MM.1S (cell line): ENCODE measurements at places on chromosomes 11 and 22.

GRCh38 chr11:102846292-102846691, 2.9 kb upstream of the MMP3 start:
- H3K27me3 ChIP-seq: no peaks in the 10 kb centered on the region
- no peak for DNase-seq
- no peak overlapping the region for H3K27ac ChIP-seq
- no peaks in the 10 kb centered on the region for H3K36me3 ChIP-seq
- H3K4me1 ChIP-seq: no peaks in the 10 kb centered on the region

DNA sequence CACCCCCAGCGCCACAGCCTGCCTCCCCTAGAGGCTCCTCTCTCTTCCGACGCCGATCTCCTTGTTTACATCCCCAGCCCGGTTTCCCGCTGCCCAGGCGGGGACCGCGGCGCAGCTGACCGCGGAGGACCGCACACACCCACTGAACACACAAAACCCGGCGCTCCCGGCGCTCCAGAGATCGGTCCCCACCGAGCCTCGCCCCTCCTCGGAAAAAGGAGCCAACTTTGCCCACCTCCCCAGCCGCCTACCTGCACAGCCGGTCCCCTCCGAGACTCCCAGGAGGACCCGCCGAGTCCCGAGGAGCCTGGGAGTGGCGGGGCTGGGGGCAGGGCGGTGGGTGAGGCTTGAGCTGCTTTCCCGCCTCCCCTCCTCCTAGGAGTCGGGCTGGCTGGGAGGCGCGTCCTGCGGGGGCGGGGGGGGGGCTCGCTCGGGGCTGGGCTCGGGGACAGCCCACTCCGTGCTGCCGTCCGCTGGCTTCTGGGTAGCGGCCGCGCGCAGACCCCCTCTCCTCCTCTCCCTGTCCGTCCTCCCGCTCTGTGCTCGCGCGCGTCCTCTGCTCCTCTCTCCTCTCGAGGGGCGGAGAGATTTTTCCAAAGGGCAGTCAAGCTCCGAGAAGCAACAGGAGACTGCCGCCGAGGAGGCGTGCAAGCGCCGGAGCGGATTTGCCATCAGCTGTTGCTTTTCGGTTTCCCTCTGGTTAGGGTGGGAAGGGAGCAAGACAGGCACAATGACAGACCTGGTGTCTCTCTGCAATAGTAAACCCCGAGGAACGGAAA, at the start of gene FXYD6:
TSS of gene FXYD6 (minus strand) at position 318 of the 779 bp plus-strand sequence. CDS start 33,882 bp downstream, outside the sequence.
- peaks cover 99% of the 10 kb centered on the region for H3K27me3 ChIP-seq
- peaks cover 7% of the 10 kb centered on the region; the same call in 1 of the 2 replicates for H3K4me1 ChIP-seq
- H3K4me3 ChIP-seq: no peak within 1 kb of the TSS
- no peak within 1 kb of the TSS for H3K27ac ChIP-seq
- H3K36me3 ChIP-seq: no peaks in the 10 kb centered on the region
- no peak for DNase-seq

- H3K27ac ChIP-seq: no peak overlapping the region
- no peak for DNase-seq
- no peaks in the 10 kb centered on the region for H3K36me3 ChIP-seq
- H3K4me3 ChIP-seq: no peak overlapping the region
Measured at GRCh38 chr22:46929710-46930204, 167.3 kb downstream of the TBC1D22A start.

GRCh38 chr11:19181531-19182261, 20.1 kb downstream of the CSRP3 start:
- H3K4me3 ChIP-seq: no peak overlapping the region
- H3K4me1 ChIP-seq: no peaks in the 10 kb centered on the region
- no peaks in the 10 kb centered on the region for H3K27me3 ChIP-seq
- H3K36me3 ChIP-seq: no peaks in the 10 kb centered on the region
- DNase-seq: no peak

DNA sequence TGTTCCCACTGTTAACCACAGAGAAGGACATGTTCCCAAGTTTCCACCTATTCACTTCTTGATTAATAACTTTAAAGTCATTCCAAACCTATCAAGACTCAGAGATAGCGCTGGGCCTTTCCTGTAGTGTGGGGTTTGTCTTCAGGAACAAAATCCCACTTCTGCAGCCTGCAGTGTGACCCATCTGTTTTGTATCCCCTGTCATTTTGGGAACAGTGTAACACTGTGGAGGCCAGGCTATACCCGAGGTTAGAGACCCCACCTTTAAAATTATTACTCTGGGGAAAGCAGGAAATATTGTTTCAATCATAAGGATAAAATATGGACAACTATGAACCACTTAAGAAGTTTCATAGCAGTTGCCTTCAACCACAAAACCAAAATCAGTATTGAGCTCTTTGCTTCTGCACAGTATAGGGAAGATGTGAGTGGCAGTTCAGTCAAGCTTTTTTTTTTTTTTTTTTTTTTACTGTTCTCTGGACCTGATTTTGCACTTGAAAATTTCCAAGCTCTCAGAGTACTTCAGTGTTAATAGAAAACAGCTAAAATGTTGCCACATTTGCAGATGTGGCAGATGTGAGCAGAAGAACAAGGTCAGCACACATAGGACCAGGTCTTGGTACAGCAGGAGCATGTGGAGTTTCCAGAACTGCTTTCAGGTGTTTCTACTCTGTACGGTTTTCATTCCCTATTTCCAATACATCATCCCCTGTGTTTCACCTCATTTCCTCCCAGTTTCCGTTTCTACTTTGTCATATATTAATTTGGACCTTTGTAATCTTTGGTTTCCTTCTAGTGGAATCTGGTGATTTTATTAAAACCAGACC, 121.5 kb downstream of the MAML2 start:
- no peak overlapping the region for H3K27ac ChIP-seq
- no peak overlapping the region for H3K4me3 ChIP-seq
- H3K36me3 ChIP-seq: no peaks in the 10 kb centered on the region
- DNase-seq: no peak

DNA sequence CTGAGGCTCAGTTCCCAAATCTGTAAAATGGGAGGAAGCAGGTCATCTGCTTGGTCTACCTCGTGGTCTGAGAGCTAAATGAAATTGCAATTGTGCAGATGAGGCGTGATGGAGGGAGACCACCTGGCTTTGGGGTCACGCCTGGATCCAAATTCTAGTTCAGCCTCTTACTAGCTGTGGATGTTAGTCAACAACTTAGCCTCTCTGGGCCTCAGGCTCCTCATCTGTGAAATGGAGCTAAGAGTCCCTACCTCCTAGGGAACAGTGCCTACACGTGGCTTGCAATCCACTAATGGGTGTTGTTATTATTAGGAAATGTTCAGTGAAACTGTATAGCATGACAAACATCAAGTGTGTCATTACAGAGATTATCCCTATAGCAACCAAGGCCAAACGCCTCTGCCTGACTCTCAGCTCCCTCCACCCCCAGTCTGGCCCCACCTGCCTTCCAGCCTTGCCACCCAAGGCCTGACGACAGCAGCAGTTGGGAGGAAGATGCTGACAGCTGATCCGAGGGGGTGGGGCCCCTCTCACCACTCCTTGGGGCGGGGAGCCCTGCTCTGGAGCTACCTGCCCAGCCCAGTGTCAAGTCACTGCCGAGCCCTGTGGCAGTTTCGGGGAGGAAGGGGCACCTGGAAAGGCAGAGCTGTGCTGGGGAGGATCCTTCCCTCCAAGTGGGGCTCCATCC, 1.7 kb upstream of the RHOD start:
- DNase-seq: peak; percentile 69
- no peaks in the 10 kb centered on the region for H3K27me3 ChIP-seq
- H3K4me1 ChIP-seq: peaks cover 28% of the 10 kb centered on the region
- H3K36me3 ChIP-seq: no peaks in the 10 kb centered on the region
- H3K27ac ChIP-seq: peak overlapping the region; percentile 65

DNA sequence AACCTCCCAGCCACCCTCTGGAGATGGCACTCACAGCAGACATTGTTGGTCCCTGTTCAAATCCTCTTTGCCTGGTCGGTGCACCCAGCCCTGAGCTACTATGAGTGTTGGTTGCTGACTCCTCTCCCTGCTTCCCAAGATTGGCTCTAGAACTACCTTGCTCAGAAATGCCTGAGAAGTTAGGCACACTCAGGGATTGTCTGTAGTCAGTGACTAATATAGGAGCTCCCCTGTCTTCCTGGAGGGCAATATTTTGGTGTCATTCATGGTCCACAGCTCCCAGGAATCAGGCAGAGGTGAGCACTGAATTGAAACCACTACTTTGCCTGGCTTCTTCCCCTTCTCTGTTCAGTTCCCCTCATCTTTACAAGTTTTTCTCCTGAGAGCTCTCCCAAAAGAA, 325.9 kb downstream of the MIAT start:
- no peak for DNase-seq
- H3K4me3 ChIP-seq: no peak overlapping the region
- H3K4me1 ChIP-seq: no peaks in the 10 kb centered on the region
- no peaks in the 10 kb centered on the region for H3K36me3 ChIP-seq
- no peak overlapping the region for H3K27ac ChIP-seq
